H9 (cell line): ENCODE measurements at places on chromosomes 7 and 10.

- DNase-seq, result no peak
These were observed 5.3 kb downstream of the CALU start for GRCh38 chr7:128744366-128744905.

GRCh38 chr7:154584352-154585252 is 418.3 kb downstream of the PAXIP1 start:
- DNase-seq, result no peak

DNA sequence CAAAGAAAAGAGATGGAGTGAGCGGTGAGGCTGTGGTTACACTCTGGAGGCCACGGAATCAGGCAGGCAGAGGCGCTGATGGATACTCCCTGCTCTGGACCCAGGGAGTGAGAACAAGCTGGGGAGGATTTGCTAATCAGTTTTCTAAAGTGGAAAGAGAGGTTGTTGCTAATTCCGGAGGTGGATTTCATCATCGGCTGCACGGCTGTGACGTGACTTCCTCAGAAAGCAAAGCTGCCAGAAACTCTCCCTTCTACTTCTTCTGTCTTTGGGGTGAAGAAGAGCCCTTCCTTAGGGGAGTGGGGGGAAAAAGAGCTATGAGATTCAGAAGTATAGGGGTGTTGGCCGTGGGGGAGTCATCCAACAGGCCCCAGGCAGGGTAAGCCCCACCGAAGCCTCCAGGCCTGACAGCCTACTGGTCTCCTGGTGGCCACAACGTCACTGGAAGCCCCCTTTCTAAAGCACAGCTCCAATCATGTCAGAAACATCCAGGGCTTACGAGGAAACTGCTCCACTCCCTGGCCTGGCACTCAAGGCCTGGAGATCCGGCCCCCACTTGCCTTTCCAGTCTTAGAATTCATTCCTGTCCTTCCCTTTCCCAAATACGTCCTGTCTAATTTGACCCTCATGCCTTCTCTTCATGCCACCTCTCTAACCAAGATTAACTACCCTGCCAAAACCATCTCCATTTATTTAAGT is 114.5 kb downstream of the HIP1 start:
- DNase-seq, result no peak

GRCh38 chr7:26500749-26501352 is 209.2 kb downstream of the SNX10 start:
- no peak for DNase-seq

GRCh38 chr7:132551886-132552285 is 24.4 kb downstream of the PLXNA4 start:
- no peak for DNase-seq

GRCh38 chr7:45457591-45457990 is 116.6 kb upstream of the ADCY1 start:
- DNase-seq, result no peak

- DNase-seq, result no peak
These were observed 7.2 kb upstream of the HGF start for GRCh38 chr7:81776948-81777630.

- no peak for DNase-seq
These were observed 357.1 kb downstream of the PCLO start for GRCh38 chr7:82805527-82805960.

DNA sequence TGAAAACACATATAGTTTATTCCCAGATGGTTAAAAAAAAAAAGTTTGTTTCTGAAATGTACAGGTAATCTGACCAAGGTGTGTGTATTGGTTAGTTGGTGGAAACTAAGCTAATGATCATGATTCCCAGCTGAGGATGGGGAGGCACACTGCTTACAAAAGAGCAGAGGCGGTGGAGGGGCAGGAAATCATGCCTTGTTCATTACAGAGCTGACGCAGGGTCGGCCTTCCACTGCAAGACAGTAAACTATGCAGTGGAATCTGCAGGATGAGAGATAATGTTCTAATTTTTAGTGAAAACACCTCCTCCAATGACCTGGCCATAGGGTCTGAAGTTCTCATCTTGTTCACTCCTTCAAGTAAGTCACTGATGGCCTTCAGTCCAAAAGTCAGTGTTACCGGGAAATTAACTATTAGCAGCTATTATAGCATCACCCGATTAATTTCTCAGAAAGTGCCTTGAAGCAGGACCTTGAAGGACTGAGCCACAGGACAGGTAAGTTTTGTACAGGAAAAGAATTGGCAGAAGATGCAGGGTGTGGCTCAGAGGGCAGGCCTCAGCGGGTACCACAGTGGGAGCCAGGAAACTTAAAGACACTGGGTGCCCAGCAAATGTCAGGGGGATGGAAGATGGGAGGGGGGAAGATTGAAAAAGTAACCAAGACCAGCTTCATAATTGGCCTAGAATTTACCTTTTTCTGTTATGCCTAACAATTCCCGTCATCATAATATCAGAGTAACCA is 36.0 kb downstream of the MYOF start:
- no peak for DNase-seq

- no peak for DNase-seq
These were observed 151.2 kb downstream of the AUTS2 start for GRCh38 chr7:69749372-69749979.

DNA sequence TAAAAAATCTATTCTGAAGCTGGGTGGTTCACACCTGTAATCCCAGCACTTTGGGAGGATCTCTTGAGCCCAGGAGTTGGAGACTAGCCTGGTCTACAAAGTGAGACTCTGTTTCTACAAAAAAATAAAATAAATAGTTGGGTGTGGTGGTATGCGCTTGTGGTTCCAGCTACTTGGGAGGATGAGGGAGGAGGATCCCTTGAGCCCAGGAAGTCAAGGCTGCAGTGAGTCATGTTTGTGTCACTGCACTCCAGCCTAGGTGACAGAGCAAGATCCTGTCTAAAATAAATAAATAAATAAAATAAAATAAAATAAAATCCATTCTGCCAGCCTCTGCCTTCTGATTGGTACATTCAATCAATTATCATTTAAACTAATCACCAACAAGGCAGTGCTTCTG is 17.5 kb downstream of the ZNF33A start:
- DNase-seq, result no peak

GRCh38 chr7:156021471-156021870 is 209.2 kb upstream of the SHH start:
- DNase-seq, result no peak

DNA sequence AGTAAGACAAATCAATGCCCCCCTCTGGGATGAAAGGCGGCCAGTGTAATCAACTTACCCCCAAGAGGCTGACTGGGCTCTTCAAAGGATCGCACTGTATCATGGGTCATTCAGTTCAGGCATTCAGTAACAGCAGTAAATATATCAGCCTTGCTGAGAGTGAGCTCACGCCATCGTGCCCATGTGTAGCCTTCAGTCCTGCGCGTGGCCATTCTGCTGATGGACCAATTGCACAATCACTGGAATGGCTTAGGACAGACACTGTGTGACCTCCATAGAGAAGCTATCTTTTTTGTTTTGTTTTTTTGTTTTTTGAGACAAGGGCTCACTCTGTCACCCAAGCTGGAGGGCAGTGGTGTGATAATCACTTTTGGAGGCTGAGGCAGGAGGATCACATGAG is 9.1 kb upstream of the PRKRIP1 start:
- DNase-seq, result no peak

DNA sequence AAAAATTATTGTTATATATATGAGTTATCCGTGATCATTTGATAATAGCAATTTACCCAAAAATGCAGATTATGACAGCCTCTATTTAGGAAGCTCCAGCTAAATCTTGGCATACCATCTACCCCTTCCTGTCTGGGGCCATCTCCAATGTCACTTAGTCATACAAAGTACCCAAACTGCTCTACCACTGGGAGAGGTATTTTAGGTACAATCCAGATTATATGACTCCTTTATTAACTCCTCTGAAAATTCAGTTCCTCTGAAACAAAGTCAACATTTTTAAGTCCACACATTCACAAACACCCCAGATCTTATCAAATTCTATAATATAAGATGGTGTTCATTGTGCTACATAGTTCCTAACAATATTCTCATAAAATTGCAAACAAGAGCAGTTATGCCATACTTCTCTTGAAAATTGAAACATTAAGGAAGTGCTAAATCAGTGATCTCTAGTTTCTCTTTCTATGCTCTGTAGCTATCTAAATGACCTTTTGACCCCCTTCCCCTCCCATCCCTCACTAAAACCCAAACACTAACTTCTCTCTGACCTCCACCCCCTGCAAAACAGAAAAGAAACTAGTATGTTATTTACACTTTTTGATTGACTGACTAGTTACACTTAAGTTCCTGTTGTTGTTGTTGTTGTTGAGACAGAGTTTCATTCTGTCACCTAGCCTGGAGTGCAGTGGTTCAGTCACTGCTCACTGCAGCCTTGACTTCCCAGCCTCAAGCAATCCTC is 16.4 kb downstream of the HOXA1 start:
- DNase-seq, result no peak

DNA sequence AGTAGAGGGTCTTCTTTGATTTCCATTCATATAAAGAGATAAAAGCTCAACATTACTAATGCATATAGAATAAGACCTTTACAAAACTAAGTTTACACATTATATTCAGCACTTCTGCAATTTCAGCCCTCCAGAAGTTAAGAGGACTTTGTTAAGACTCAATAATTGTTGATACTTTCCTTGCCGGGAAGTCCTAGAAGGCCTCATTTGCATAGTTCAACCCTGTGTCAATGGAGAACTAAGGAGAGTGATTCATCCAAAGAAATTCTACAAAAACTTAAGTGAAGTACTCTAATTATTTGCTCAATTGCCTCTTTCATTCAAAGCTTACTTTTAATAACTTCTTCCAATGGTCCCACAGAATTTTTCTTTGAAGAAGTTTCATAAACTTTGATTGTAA is 1060.3 kb upstream of the CELF2 start:
- no peak for DNase-seq

- DNase-seq, result no peak
These were observed 75.5 kb downstream of the MACC1 start for GRCh38 chr7:20141666-20142065.

DNA sequence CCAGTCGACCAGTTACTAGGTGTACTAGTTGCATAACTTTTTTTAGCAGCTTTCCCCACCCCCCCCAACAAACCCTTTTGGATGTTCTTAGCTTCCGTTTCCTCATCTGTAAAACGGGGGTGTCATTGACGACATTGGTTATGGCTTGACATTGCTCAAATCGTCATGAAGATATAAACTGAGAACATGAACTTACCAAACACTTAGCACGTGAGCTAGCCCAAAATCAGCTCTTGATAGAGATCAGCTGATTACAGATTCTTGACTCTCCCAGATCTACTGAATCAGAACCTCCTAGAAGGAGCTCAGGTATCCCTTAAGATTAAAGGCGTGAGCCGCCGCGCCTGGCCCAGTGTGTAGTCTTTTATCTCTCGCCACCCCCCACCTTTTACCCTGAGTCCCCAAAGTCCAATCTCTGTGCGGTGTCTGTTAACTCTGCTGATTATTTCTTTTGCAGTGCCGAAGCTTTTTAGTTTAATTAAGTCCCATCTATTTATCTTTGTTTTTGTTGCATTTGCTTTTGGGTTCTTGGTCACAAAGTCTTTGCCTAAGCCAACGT is 1.0 kb upstream of the GNA12 start:
- no peak for DNase-seq

GRCh38 chr10:61923210-61923949 is 21.9 kb downstream of the ARID5B start:
- DNase-seq, result no peak

GRCh38 chr7:44071726-44072363 is 6.5 kb upstream of the PGAM2 start:
- DNase-seq, result no peak

- DNase-seq, result no peak
These were observed 234.8 kb downstream of the TRIL start for GRCh38 chr7:28723336-28723735.

DNA sequence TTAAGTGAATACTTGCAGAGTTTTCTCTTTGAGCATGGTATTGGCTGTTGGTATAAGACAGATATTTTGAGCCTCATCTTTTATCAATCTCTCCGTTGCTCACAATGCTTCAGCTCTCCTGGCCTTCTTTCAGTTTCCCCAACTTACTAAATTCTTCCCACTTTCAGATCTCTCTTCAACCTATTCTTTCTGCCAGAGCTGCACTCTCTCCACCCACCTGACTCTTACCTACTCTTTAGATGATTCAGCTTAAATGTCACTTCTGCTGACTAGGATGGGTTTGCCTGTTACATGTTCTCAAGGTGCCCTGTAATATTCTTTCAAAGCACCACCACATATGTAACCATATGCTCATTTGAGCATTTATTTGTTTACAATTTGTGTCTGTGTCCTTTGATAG is 1.6 kb downstream of the EXOSC1 start:
- no peak for DNase-seq

- DNase-seq, result peak; percentile 70
These were observed 62.1 kb upstream of the PRSS58 start for GRCh38 chr7:142319970-142320369.

- DNase-seq, result no peak
These were observed 796 bp downstream of the FBXL15 start for GRCh38 chr10:102421507-102421756.

DNA sequence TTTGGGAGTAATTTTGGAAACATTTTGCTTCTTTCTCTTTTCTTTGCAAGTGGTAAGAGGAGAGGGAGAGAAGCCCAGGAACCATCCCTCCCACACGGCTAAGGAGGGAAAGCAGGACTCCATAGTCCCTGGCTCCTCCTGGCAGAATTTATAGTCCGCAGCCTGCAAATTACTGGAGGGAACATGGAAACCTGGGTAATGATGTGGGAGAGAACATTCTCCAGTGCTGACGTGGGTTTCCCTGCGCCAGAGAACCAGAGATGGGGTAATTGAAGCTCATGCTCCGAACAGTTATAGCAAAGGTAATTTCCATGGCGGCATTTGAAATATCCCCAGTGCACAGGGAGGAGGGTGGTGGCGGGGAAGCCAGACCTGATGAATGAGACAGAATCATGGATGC is 320.4 kb downstream of the RPS24 start:
- no peak for DNase-seq

DNA sequence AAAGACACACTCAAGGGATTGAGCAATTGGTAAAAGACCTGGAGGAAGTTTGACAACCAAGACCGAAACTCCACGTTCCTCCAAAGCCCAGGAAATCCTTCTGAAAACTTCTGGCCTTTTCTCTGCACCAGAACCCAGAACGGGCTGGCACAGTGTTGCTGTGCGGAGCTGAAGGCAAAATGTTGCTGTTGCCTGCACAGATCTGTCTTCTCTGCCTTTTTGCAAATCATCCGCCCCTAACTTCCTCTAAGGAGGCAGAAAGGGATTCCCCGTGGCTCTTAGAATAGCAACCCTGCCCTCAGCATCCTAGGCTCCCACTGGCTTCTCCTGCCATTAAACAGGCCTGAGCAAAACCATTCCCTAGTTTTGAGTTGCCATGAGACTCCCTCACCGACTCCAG is 44.9 kb downstream of the FIGNL1 start:
- DNase-seq, result no peak

DNA sequence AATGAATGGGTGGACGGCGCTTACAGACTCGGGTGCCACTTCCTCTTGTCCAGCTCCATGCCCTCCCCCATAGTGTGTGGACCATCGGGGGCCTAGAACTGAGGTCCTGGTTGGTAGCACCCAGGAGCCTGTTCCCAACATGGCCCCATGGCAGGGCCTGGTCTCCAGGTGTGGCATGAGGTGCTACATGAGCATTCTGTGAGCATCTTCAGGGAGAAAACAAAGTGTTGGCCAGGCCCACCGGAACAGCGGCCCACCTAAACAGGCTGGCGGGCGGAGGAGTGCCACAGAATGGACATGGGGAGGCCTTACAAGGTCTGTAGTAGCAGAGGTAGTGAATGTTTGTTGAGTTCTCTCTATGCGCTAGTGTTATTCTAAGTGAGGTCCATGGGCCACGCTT is 76.9 kb downstream of the PARP12 start:
- no peak for DNase-seq
